ENCODE measurements at places on chromosomes 11 and 22.

DNA sequence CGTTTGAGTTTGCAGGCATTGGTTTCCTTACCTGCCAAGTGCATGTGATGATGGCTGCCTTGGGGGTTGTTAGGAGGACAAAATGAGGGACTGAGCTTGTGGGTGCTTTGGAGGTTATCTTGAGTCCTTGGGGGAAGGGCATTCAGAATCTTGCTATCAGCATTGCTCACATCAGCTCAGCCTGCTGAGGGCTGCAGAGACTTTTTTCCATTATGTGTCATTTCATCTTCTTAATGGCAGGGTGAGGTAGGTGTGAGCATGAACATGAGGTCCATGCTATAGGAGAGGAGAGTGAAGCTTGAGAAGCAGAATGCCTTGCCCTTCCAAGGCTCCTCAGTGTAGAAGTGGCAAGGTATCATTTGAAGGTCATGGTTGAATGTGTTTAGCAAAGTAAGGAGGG is 112.3 kb downstream of the MIAT start:
- DNase-seq = no peak

DNA sequence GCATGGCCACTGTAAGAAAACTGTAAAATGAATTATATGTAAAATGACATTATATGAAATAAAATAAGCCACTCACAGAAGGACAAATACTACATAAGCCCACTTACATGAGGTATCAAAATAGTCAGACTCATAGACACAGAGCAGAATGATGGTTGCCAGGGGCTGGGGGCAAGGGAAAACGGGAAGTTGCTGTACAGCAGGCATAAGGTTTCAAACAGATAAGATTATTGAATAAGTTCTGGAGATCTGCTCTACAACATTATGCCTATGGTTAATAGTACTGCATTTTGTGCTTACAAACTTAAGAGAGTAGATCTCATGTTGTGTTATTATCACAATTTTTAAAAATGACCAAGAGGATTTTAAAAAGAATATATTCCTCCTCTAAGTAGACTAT is 32.7 kb upstream of the HEPHL1 start:
- DNase-seq = no peak

DNA sequence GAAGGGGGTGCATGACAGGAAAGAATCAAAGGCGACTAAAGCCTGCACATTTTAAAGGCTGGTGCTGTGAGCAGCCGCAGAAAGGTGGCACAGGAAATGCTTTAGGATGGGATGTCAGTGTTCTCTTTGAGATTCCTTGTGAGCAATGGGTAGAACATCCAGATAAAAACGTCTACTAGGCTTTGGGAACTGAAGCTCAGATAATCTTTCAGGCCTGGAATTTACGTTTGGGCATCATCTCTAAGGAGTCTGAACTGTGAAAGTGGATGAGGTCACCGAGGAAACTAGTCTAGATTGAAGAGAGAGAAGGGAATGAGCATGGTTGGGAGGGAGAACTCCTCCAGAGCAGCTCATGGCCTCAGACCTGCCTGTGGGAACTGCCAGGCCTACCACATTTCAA is 65.7 kb downstream of the FLI1 start:
- peak; percentile 72 for DNase-seq

GRCh38 chr11:121383716-121384115 is 68.4 kb upstream of the SORL1 start:
- DNase-seq = no peak

DNA sequence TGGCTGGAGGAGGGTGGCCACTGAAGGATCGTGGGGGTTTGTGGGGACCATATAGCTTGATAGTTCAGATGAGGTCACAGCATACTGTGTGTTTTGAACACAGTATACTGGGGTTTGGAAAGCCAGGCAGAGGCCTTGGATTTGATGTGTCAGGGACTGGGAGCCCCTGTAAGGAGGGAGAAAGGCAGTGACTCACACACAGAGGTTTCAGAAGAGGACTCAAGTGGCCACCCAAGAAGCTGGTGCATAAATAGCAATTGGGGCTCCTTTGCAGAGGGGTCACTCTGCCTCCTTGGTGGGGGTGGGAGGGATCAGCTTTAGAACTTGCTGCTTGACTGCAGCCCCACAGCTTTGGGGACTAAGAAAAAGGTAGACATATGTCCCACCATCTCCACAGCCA is 39.3 kb downstream of the SLC5A1 start:
- no peak for DNase-seq

DNA sequence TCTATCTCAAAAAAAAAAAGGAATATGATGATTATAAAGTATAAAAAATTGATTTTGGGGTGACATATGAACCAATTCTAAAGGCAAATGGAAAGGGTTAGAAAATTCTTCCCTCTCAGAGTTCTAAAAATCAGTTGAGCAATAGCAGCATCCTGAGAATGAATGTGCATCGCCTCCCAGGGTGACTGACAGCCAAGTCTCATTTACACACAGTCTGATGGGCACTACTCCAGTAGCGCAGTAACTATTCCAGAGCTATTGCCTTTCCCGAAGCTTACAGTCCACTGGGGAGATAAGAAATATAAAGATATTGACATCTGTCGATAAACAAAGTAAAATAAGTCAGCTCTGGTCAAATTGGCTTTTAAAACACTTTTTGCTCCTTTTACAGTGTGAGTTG is 32.3 kb upstream of the SORL1 start:
- DNase-seq = no peak

DNA sequence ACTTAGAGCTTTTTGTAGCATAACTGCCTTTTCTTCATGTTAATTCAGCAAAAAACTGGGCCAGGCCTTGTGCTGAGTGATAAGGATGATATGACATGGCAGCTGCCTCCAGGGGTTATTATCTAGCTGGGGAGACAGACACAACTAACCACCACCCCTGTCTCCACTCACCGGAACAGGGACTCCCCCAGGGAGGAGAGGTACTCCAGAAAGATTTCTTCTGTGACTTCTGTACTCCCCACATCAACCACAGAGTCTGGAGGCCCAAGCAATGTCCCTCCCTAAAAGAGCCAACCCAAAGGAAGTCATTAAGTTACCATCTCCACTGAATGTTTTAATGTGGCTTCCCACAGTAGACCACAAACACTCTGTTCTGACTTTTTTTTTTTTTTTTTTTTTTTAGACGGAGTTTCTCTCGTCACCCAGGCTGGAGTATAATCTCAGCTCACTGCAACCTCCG is 14.3 kb upstream of the PMM1 start:
- DNase-seq = no peak

- DNase-seq = no peak
Observed at GRCh38 chr11:131483877-131484276, 113.5 kb downstream of the NTM start.

DNA sequence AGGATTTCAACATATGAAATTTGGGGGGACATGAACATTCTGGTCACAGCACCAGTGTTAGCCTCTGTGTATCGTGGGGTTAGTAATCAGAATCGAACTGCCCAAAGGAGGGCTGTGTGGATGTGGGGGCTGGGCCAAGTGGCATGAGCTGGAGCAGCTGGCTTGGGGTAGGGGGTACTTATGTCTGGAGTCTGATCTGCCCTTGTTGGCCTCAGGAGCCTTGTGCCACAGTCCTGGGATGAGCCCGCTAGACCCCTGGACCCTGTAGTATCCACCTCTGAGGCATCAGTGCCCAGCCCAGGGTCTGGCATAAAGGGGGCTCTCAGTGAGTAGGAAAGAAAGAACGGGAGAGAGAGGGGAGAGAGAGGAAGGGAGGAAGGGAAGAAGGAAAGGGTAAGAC is 67.3 kb downstream of the LRRC32 start:
- no peak for DNase-seq

DNA sequence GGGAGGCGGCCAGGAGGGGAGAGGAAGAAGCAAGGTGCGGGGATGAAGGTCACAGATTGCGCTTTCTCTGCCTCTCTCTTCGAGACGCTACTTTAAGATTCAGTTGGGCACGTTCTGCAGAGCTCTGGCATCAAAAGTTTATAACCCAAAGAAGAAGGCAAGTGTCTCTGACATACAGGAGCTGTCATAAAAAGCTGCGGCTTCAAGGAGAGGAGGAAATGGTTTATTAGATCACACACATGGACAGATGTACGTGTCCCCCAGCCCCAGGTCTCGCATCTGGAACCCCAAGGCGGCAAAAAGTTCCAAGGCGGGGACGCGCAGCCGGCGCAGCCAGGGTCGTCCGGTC is 589.0 kb downstream of the OPCML start:
- DNase-seq = no peak

DNA sequence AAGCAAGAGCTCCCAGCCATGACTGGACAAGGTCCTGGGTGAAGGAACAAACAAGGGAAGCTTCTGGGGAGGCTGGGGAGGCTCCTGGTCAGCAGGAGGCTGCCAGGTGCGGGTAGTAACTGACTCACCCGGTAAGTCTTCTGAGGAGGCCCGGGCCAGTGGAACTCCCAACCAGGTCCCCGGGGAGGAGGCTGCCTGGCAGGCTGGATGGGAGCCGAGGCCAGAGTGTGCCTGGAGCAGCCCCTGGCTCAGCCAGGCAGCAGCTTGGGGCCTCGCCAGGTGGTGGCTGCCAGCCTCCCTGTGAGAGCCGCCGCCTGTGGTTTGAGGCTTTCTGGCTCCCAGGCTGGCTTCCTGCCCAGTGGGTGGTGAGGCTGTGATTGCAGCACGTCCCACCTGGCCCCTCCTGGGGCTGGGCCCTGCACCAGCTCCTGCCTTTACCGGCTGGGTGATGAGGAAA is 46.2 kb downstream of the IGF2 start:
- peak; percentile 69 for DNase-seq

GRCh38 chr11:2256951-2257700 is 13.3 kb downstream of the ASCL2 start:
- no peak for DNase-seq

DNA sequence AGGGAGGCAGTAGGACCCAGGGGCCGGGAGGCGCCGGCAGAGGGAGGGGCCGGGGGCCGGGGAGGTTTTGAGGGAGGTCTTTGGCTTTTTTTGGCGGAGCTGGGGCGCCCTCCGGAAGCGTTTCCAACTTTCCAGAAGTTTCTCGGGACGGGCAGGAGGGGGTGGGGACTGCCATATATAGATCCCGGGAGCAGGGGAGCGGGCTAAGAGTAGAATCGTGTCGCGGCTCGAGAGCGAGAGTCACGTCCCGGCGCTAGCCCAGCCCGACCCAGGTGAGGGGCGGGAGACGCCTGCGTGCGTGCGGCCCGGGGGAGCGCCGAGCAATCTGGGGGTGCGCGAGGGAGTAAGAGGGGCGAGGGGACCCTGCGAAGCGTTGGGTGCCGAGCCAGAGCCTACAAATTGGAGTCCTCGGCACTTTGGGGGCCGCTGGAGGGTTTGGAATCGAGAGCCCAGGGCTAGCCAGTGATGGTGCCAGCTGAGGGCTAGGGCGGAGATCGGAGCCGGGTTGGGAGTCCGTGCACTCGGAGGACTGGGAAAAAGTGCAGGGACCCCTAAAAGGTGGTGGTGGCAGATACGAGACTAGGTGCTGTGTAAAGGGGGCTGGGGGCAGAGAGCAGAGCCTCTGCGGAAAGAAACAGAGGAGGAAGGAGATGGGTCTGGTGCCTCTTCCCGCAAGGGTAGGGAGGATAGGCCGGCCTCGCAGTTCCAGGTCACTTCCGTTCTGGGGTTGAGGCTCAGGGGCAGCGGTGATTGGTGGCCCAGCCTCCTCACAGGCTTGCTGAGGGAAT is at the start of gene SERPINH1:
Gene SERPINH1 (plus strand): TSS at position 206 of the 788 bp plus-strand sequence. CDS start 4,097 bp downstream, outside the sequence.
- DNase-seq = peak; percentile 70

DNA sequence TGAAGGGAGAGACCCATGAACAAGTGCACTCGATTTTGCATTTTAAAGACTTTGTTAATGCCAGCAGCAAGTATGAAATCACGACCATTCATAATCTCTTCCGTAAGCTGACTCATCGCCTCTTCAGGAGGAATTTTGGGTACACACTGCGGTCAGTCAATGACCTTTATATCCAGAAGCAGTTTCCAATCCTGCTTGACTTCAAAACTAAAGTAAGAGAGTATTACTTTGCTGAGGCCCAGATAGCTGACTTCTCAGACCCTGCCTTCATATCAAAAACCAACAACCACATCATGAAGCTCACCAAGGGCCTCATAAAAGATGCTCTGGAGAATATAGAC is 5.9 kb downstream of the SERPIND1 start:
- DNase-seq = no peak

DNA sequence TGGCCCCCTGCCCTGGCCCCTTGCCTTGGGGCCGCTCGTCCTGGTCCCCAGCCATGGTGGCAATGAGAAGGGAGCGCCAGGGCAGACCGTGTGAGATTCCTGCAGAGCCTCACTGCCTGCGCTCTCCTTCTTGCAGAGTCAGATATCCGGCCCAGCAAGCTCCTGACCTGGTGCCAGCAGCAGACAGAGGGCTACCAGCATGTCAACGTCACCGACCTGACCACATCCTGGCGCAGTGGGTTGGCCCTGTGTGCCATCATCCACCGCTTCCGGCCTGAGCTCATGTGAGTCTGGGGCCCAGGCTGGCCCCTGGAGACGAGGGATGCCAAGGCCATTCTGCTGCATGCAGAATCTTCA is 114.1 kb downstream of the MICAL2 start:
- DNase-seq = peak; percentile 81

- no peak for DNase-seq
Observed at GRCh38 chr11:19846654-19847305, 134.1 kb downstream of the NAV2 start.

GRCh38 chr22:40387746-40388145 is 17.4 kb downstream of the SGSM3 start:
- DNase-seq = no peak

- DNase-seq = no peak
Observed at GRCh38 chr11:45089676-45090499, 56.6 kb upstream of the PRDM11 start.

GRCh38 chr11:116541460-116541859 is 231.3 kb downstream of the BUD13 start:
- no peak for DNase-seq

GRCh38 chr22:40499209-40499623 is 128.8 kb downstream of the SGSM3 start:
- DNase-seq = peak; percentile 99

DNA sequence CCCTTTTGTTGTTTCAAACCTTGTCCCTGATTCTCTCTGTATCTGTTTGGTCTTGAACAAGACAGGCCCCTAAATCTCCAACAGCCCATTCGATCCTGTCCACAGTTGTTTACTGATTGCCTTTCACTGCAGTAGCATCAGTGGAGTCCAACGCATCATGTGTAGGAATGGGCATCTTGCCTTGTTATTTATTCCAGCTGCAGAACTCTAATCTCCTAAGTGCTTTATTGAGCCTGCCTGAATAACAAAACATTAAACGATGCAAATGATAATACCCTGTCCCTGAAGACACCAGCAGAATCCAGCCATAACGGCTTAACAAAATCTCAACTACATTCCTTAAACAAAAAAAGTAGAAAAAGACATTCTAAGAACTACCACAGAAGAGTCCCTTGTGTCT is 50.1 kb downstream of the SLC35F2 start:
- DNase-seq = no peak

- DNase-seq = no peak
Observed at GRCh38 chr11:108093128-108093904, 28.1 kb upstream of the ACAT1 start.

DNA sequence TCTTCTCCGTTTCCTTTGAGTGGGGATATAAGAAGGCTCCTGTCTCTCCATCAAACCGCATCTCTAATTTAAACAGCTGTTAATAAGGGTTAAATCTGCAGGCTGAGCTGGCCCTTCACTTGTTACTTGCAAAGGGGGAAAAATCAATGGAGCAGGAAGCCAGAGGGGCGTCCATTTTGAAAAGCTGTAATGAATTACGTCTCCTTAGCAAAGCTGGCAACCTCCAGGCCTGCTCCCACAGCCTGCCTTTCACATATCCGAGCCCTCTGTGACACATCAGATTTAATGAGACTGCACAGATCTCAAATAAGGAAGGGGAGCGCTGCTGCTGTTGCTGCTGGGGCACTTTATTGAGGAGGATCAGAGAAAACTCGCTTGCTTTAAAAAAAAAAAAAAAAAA is 320.8 kb downstream of the BLID start:
- no peak for DNase-seq
